ENCODE measurements at places on chromosomes 7 and 10.
A peak's percentile ranks its signal among the peaks of the same experiment; 100 is the strongest.

DNA sequence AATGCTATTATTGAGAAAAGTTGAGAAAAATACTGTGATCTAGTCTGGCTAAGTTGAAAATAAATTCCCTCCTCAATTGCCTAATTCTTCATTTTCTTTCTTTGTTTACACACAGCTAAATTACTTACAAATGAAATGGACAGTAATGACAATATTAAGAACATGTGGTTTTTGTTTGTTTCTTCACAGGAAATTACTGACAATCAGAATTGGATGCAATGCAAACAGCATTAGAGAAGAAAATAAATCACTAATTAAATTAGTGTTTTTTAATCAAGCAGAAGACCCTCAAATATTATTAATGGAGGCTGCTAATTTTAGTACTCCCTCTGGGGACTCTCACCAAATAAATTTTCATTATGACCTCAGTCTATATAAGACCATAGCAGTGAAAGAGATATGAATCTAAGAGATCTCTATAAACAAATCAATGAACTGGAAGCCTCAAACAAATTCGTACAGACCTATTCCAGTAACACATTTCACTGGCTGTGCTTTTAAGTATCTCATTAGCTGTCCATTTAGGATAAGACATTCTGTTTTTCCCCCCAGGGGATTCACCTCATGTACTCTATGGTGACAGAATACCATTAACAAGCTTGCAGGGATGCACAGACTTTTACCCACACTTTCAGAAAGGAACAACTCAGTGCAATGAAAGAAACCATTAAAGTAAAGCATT, 202.0 kb upstream of the DGKB start:
- DNase-seq: no peak

- no peak for DNase-seq
Observed at GRCh38 chr10:16741540-16741939, 75.7 kb downstream of the RSU1 start.

DNA sequence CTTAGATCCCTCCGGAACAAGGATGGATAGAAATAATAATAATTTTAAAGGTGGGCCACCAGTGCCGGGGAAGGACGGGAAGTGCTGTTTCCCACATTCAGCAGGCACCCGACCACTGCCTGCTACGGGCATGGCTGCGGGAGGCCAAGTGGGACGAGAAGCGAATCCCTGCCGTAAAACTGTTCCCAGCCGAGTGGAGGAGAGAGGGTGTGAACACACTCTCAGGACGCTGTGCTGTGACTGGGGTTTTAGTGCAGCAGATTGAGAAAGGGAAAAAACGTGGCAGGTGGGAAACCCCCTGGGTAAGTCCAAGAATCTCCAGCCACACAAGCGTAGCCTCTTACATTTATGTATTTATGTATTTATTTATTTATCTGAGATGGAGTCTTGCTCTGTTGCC, 158.8 kb downstream of the DNAJB6 start:
- no peak for DNase-seq

DNA sequence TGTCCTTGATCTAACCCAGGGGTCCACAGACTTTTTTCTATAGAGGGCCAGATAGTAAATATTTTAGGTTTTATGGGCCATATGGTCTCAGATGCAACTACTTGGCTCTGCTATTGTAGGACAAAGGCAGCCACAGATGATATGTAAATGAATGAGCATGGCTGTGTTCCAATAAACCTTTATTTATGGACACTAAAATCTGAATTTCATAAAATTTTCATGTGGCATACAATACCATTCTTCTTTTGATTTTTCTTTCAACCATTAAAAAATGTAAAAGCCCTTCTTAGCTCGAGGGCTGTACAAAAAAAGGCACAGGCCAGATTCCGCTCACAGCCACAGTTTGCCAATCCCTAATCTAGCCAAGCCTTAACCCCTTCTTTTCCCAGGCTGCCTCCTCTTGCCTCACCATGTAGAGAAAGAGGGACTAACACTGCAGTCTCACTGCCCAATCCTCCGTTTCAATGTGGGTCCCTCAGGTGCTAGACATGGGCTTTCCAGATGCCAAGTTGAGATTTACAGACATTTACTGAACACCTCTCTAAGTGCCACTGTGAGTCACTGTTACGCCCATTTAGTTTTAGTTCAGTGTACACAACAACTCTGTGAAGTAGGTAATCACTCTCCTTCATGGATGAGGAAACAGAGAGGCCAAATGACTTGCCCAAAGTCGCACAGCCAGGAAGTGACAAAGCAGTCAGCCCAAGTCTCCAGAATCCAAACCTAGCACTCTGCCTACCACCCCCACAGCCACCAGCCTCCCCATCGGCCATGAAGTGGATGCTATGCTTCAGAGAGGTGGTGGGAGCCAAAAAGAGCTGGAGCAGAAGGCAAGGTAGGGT, 132.6 kb upstream of the PDLIM1 start:
- peak; percentile 12 for DNase-seq

DNA sequence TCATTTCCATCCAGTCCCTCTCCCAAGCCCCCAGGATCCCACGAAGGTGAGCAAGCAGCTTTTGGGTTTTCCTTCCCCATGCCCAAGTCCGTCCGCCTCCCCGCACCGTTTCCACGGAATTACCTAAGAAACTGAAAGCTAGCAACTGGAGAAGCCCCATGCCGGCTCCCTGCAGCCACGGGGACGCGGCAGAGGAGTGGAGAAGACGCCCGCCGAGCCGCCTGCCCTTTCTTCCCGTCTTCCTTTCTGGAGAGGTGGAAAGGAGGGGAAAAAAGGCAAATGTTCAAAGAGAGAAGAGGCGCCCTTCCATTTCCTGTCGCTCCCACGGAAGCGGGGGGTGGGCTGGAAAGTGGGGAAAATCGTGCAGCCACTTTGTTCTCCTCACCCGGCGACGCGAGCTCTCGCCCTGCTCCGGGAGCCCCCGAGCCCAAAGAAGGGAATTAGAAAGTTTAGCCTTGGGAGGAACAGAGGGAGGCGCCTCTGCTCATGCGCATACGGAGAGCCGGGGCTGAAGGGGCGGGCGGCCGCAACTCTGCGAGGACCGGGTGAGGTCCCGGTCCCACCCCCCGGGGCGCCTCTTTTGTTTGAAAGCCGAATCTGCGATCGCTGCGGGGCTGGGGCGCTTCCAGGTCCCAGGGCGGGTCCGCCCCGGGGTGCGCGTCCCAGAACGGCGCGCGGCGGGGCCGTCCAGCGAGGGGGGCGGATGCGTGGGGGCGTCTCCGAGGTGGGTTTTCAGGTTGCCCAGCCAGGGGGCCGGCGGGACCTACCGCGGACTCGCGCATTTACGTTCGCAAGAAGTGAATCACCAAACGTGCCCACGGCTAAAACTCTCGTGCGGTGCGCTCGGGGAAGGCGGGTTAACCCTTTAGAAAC, at the start of gene LAMB1:
LAMB1 (minus strand) TSS at position 436 of the 873 bp plus-strand sequence; CDS start at position 160, 276 bp downstream.
- DNase-seq: peak; percentile 47

GRCh38 chr7:17584822-17585221, 286.4 kb downstream of the AHR start:
- DNase-seq: no peak

- DNase-seq: no peak
Observed at GRCh38 chr10:65788271-65788670, 1137.6 kb upstream of the LRRTM3 start.

- DNase-seq: no peak
Observed at GRCh38 chr7:48028938-48029337, at the start of gene SUN3. SUN3 (minus strand) TSS chr7:48029107; CDS start chr7:48028938, 169 bp downstream.

GRCh38 chr10:124743191-124744101, 732 bp downstream of the FAM53B start:
- no peak for DNase-seq

DNA sequence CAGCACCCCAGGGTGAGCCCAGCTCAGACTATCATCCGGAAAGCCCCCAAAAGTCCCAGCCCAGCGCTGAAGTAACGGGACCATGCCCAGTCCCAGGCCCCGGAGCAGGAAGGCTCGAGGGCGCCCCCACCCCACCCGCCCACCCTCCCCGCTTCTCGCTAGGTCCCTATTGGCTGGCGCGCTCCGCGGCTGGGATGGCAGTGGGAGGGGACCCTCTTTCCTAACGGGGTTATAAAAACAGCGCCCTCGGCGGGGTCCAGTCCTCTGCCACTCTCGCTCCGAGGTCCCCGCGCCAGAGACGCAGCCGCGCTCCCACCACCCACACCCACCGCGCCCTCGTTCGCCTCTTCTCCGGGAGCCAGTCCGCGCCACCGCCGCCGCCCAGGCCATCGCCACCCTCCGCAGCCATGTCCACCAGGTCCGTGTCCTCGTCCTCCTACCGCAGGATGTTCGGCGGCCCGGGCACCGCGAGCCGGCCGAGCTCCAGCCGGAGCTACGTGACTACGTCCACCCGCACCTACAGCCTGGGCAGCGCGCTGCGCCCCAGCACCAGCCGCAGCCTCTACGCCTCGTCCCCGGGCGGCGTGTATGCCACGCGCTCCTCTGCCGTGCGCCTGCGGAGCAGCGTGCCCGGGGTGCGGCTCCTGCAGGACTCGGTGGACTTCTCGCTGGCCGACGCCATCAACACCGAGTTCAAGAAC, 1.1 kb downstream of the VIM start:
- DNase-seq: peak; percentile 71

GRCh38 chr7:77819021-77819420, 20.4 kb downstream of the PHTF2 start:
- DNase-seq: no peak

- DNase-seq: no peak
Observed at GRCh38 chr10:112985690-112986543, 35.9 kb downstream of the TCF7L2 start.

- DNase-seq: no peak
Observed at GRCh38 chr7:142468871-142469665, 211.2 kb upstream of the PRSS58 start.

DNA sequence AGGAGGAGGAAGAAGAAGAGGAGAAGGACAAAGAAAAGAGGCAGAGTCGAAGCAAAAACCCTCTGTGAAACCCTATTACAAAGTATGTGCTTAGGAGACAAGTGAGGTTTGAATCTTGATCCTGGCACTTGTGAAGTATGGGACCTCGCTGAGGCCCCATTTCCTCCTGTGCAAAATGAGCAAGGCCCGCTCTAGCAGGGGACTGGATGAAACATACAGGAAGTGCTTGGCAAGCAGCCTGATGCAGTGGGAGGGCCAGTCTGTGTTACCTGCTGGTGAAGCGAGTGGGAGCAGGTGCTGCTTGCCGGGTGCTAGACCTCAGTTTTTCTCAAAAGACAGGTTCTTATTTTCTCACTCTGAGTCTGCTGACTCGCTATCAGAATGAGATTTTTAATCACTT, 150.4 kb downstream of the JCAD start:
- DNase-seq: no peak

DNA sequence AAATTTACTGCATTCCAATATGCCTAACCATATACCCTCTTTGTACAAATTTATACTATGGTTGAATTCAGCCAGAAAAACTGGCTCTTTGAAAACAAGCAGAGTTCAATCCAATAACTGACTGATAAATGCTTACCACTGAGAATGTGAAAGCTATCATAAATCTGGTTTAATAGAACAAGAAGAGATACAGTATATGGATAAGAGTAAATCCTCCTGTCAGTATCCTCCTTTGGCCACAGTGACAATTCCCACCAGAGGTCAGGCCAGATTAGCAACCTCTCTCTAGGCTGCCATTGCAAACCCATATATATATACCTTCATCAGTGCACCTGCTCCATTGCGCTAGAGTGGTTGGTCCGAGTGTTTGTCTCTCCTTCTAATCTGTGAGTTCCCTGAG, 647.2 kb downstream of the GRM8 start:
- DNase-seq: no peak

DNA sequence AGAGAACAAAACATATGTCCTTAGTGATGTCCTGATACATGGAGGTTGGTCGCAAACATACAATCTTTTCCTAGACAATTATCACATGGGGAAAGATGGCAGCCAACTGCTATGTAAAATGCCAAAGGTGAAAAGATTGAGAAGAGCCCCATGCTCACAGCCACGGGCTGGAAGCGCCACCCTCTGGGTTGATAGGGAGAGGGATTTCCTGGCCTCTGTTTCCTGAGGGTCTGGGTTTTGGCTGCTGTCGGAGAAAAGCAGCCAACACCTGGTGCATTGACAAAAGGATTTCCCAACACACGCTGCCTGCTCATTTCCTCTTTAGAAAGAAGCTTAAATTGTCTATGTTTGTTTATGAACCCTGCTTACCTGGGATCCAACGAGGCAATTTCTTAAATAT, 43.8 kb downstream of the ITIH5 start:
- no peak for DNase-seq

DNA sequence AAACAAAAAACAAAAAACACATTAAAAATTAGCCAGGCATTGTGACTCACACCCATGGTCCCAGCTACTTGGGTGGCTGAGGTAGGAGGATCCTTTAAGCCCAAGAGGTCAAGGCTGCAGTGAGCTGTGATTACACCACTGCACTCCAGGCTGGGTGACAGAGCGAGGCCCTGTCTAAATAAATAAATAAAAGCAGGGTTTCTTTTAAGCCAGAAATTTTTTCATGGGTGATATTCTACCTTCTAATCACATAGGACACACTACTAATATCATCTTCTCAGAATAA, 14.2 kb upstream of the SVIL start:
- no peak for DNase-seq

DNA sequence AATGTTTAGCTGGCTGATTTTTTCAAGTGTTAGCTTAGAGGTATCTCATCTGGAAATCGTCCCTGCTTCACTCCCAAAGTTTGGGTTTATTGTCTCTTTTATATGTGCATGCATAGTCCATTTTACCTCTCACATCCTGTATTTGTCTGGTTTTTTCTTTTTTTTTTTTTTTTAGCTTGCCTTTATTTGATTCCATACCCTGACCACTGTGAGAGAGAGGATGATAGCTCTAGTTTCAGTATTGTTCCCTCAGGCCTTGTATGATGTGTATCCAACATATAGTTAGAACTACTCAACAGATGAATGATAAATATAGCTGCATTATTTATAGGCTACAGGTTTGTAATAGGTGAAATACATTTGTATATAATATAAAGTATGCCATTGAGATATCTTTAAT, 29.9 kb downstream of the PCGF5 start:
- no peak for DNase-seq

- no peak for DNase-seq
Observed at GRCh38 chr7:128875523-128875948, 12.9 kb downstream of the ATP6V1F start.

GRCh38 chr10:96074776-96075175, 31.4 kb downstream of the CCNJ start:
- no peak for DNase-seq

DNA sequence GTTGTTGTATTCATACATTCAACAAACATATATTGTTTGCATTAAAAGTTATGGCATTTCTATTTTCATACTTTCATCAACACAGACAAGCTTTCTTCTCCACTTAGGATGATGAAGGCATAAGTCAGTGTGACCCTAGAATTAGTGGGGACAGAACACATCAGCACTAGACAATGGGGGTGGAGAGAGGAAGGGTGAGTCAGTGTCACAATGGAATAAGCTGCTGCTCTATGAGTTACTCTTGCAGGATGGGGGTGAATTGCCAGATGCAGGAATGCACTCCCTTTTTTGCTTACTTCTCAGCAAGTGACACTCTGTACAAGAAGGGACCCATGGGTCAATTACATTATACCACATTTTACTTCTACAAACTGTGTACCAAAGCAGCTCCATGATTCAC, 74.0 kb downstream of the DGKI start:
- DNase-seq: no peak
